Osteocyte (in vitro differentiated cells): ENCODE measurements at places on chromosomes 1 and 21. TPM values are rescaled to one million over a fixed set of nuclear protein-coding genes. Genes with fewer than 3 reads are reported as not detected.

Gene NTRK1
- not detected in 2 replicates for total RNA-seq

Gene LIN28A
- not detected in 2 replicates for total RNA-seq

Gene GBP6
- total RNA-seq, result not detected in 2 replicates

Gene ALX3
- not detected in 2 replicates for total RNA-seq

Gene CRYBG2
- total RNA-seq, result not detected in 2 replicates

Gene PRMT2
- total RNA-seq, result 111 and 115 TPM in 2 replicates

Gene TAL1
- not detected in 2 replicates for total RNA-seq

Gene CENPF
- 21.5 and 26.5 TPM in 2 replicates for total RNA-seq

Gene TTC34
- 1.4 and 1.7 TPM in 2 replicates for total RNA-seq

Gene C1orf210
- not detected in 2 replicates for total RNA-seq

Gene C1QA
- total RNA-seq, result not detected in 2 replicates

Gene THBS3
- 55.4 and 57.2 TPM in 2 replicates for total RNA-seq

Gene C1orf35
- total RNA-seq, result 13.0 and 13.6 TPM in 2 replicates

Gene PER3
- total RNA-seq, result 8.5 and 8.8 TPM in 2 replicates

Gene SEMA4A
- total RNA-seq, result 1.6 and 1.8 TPM in 2 replicates

Gene KCNA2
- 0.05 TPM in 1 of 2 replicates, not detected in the other for total RNA-seq

DNA sequence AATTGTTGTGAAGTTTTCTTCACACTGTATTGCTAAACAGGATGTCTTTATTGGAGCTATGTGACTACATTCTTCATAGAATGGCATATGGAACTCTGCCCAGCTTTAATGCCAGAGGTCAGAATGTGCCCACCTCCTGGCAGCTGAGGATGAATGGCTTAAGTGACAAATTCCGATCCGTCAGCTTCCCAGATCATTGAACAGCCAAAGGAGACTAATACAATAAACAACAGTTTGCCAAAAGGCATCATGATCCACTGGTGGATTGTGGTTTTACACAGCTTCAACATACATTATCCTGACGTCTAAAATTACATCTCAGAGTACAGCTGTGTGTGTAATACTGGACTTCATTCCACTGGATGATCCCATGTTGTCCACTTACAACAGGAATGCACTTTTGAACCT is 68.7 kb upstream of the C1orf105 start:
- H3K4me1 ChIP-seq, result peaks cover 60% of the 10 kb centered on the region
- H3K27ac ChIP-seq, result peak overlapping the region; percentile 86
- H3K4me3 ChIP-seq, result no peak overlapping the region
- DNase-seq, result no peak

DNA sequence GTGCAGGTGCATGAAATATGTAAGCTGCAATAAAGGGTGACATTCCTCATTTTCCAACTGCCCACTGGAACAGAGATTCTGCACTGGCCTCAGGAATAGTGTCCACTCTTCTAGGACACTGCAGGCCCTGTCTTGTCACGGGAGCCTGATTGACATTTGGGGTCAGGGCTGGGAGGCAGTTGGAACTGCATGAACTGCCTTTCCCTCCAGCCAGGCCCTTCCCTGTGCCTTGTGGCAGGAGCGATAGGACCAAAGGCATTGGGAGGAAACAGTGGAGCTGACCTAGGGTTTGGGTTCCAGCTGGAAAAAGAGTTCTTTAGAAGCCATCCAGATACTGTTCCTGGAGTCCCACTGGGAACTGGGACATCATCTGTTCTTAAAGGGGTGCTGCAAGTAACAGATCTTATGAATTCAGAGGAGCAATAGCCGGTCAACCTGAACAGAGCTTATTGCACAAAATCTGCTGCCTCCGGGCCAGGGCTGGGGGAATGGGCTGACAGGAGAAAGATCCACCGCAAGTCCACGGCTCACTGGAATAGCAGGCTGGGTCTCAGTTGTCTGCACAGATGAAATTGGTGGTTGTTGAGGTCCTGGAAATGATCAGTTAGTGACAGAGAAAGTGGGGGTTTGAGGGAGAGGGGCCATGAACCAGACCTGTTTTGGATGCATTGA is 451.7 kb downstream of the CAMTA1 start:
- H3K27ac ChIP-seq, result no peak overlapping the region
- peak; percentile 72 for DNase-seq
- no peaks in the 10 kb centered on the region for H3K27me3 ChIP-seq
- no peaks in the 10 kb centered on the region for H3K36me3 ChIP-seq

GRCh38 chr1:93905051-93905450 is 4.2 kb downstream of the GCLM start:
- H3K4me3 ChIP-seq, result no peak overlapping the region
- peaks cover 6% of the 10 kb centered on the region for H3K36me3 ChIP-seq
- DNase-seq, result no peak
- peaks cover 36% of the 10 kb centered on the region for H3K4me1 ChIP-seq
- H3K27ac ChIP-seq, result no peak overlapping the region

DNA sequence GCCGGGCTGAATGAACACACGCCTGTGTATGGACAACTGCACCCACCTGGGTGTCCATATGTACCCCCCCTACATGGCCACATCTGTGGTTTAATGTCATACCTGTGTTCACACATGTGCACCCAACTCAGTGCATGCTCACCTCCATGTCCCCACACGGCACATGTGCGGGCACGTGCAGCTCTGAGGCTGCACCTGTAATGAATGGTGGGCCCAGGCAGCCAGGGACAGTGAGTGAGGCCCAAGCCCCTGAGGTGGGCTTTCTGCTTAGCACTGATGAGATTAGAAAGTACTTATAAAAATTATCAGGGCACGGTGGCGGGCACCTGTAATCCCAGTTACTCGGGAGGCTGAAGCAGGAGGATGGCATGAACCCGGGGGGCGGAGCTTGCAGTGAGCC is 42.5 kb upstream of the CSF3R start:
- no peak overlapping the region for H3K4me3 ChIP-seq
- no peaks in the 10 kb centered on the region for H3K4me1 ChIP-seq
- H3K36me3 ChIP-seq, result no peaks in the 10 kb centered on the region
- H3K27ac ChIP-seq, result no peak overlapping the region
- H3K27me3 ChIP-seq, result peaks cover 2% of the 10 kb centered on the region
- peak; percentile 73 for DNase-seq

DNA sequence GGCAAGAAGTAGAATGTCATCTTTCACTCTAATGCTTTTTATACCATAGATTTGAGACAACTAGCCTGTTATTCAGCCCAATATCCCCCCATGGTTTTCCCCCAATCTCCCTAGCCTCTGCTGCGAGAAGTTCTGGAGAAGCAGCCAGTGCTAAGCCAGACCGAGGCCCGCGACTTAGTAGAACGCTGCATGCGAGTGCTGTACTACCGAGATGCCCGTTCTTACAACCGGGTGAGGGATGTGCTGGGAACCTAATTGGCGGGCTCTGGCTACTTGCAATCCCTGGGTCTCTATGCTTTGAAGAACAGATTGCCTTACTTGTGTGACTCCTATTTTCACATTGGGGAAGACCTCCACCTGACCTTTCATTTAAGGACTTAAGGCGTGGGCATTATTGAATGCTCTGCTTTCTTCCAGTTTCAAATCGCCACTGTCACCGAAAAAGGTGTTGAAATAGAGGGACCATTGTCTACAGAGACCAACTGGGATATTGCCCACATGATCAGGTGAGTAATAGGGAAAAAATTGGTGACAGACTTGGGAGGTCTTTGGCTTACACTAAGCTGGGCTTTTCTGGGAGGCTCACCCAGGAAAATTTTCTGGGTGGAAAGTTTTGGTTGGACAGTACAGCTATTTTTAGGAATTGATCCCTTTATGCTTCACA is 1.9 kb downstream of the PSMB4 start:
- peak overlapping the region; percentile 99 for H3K27ac ChIP-seq
- H3K4me3 ChIP-seq, result peak overlapping the region; percentile 89

DNA sequence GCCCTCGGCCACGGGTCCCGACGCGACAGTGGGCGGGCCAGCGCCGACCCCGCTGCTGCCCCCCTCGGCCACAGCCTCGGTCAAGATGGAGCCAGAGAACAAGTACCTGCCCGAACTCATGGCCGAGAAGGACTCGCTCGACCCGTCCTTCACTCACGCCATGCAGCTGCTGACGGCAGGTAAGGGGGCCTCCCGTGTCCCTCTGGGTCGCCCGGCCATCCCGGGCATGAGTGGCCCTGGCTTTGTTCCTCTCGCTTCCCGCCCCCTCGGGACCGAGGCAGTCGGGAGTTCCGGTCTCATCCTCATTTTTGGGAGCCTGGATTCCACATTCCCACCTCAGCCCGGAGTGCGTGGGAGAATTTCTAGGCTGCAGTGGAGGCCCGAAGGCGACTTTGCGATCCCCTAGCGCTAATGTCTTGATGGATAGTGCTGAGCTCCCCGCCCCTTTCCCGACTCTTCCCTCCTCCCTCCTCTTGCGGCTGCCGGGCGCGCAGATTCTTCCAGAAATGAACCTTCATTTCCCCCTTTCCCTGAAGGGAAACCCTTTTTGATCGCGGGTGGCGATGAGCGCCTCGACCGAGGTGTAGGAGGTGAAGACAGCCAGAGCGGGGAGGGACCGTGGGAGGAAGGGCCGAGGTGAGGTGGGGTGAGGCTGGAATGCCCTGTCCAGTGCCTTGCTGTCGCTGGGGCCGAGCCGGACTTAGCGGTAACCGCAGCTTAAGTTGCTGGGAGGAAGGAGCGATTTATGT is 705 bp downstream of the KHDRBS1 start:
- peak overlapping the region; percentile 95 for H3K27ac ChIP-seq
- DNase-seq, result peak; percentile 84
- peak overlapping the region; percentile 96 for H3K4me3 ChIP-seq
- H3K4me1 ChIP-seq, result peaks cover 39% of the 10 kb centered on the region
- no peaks in the 10 kb centered on the region for H3K36me3 ChIP-seq
- no peaks in the 10 kb centered on the region for H3K27me3 ChIP-seq

DNA sequence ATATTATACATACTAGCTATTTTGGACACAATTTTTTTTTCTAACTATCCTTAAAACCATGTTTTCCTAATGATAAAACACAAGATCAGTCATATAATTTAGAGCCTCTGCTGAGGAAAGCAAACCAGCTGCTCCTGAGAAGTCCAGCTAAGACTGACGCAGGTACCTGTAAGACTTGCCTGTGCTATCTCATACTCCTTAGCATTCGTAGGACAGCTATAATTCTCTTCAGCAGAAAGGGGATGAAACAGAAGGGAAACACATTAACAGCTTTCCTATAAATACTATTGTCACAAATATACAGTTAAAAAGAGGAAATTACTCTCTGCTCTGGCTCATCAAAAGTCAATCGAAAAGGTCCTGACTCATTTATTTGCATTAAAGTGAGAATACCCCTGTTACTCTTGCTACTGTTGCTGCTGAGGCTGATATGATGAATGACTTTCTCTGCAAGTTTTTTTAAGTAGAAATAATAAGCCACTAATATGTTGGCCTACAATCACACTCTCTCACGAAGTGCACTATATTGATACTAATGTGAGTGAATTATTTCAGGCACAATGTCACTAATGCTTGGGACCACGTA is 757.1 kb downstream of the KCNT2 start:
- no peak for DNase-seq
- H3K36me3 ChIP-seq, result no peaks in the 10 kb centered on the region
- H3K27me3 ChIP-seq, result no peaks in the 10 kb centered on the region
- no peak overlapping the region for H3K27ac ChIP-seq
- H3K4me3 ChIP-seq, result no peak overlapping the region

GRCh38 chr1:219317762-219318353 is 144.2 kb downstream of the LYPLAL1 start:
- H3K4me3 ChIP-seq, result no peak overlapping the region
- H3K36me3 ChIP-seq, result peaks cover 14% of the 10 kb centered on the region
- peaks cover 28% of the 10 kb centered on the region for H3K4me1 ChIP-seq
- H3K27me3 ChIP-seq, result no peaks in the 10 kb centered on the region
- DNase-seq, result no peak

- H3K27ac ChIP-seq, result peak overlapping the region; percentile 89
- no peaks in the 10 kb centered on the region for H3K27me3 ChIP-seq
- H3K36me3 ChIP-seq, result no peaks in the 10 kb centered on the region
- H3K4me3 ChIP-seq, result peak overlapping the region; percentile 38
- H3K4me1 ChIP-seq, result no peaks in the 10 kb centered on the region
Measured at GRCh38 chr1:23403735-23404486, 20.6 kb downstream of the TCEA3 start.

DNA sequence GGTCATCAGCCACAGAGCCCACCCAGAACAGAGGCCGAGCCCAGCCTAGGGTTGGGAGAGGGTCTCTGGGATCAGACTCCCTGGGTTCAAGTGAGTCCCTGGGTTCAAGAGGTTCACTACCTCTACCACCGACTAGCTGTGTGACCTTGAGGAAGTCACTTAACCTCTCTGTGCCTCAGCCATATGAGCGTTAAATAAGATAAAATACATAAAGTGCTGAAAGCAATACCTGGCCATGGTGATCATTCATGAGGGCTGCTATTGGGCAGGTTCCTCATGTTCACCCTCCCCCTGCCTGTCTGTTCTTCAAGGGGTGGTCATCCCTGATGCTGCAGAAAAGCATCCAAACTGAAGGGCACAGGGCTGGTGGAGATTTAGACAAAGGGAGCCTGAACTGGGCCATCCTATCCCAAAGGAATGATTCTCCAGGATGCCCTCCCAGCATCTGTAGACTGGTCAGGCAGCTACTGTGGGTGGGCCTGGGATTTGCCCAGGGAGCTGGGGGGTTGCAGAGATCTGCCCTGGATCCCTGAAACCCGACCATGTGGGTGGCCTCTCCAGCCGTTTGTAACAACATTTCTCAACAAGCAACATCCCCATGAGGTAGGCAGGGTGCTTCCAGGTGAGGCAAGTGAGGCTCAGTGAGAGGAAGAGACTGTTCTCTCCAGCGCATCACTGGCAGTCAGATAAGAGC is 196.6 kb downstream of the MATN1 start:
- H3K27ac ChIP-seq, result no peak overlapping the region
- no peaks in the 10 kb centered on the region for H3K36me3 ChIP-seq
- no peak overlapping the region for H3K4me3 ChIP-seq
- DNase-seq, result peak; percentile 73
- no peaks in the 10 kb centered on the region for H3K4me1 ChIP-seq

DNA sequence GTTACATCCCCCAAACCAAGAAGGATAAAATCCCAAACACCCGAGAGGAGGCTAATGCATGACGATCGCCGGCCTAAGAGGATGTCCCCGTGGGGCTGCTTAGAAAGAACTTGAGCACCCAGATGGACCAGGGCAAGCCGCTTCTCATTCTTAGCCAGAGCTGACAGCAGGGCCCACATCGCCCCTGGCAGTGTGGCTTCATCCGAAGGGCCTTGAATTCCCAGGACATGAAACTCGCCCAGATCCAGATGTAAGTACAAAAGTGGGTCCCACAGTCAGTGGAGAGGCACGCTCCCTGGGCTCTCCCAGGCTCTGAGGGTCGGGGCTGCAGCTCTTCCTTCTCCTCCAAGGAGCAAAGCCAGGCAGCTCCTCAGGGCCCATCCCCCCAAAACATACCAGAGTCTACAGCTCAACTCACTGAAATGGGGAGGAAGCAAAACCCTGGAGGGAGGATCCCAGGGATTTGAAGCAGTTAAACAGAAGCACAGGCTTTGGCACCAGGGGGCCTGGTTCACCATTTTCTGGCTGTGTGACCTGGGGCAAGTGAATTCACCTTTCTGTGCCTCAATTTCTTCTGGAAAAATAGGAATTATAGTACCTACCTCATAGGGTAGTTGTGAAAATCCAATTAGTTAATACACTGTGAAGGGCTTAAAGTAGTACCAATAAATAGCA is 85.6 kb downstream of the MAN1C1 start:
- DNase-seq, result no peak
- no peak overlapping the region for H3K4me3 ChIP-seq
- no peaks in the 10 kb centered on the region for H3K27me3 ChIP-seq
